ENCODE measurements at places on chromosomes 3 and 15.

DNA sequence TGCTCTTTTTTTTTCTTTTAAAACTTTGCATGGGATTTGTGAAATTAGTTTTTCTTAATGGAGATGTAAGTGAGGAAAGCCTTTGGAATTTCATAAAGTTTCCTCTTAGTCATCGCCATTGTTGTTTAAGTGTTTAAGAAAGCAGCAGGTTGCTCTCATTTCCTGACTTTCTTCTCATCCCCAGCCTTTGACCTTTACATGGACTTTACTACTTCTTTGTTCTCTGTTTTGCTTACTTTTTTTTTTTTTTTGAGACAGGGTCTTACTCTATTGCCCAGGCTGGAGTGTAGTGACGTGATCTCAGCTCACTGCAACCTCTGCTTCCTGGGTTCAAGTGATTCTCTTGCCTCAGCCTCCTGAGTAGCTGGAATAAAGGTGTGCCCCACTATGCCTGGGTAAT lies 38.6 kb downstream of the FBXL2 start:
- DNase-seq = no peak

- no peak for DNase-seq
Observed at GRCh38 chr3:141797819-141798447, 34.7 kb downstream of the GRK7 start.

DNA sequence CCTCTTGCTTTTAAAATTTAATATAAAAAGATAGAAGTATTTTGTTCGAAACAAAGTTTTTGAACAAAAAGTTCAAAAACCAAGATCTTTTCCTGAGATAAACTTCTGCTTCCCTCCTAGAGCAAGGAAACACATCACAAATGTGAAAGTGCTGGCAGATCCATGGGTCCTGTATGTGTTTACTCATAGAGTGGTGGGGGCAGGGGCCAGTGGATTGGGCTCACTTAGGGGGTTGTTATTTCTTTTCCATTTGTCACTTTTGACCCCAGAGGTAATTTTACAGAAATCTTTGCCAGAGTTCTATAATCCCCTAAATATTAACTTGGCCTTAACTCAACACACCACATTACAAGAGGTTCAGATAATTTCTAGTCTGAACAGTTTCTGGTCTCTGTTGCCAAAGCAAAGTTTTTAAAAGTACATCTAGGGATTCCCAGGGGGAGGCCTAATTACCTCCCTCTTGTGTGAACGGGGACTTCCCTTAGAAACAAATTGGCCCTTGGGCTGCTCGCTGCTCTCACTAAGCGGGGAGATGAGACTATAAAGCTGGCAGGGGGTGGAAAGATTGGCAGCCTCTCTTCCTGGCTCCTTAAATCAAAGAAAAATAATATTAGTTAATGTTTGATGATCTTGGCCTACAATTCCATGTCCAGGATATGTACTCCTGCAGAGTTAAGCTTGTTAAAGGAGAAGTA lies 66.8 kb upstream of the PTX3 start:
- no peak for DNase-seq

- DNase-seq = no peak
Observed at GRCh38 chr3:180478695-180479094, 123.3 kb upstream of the TTC14 start.

DNA sequence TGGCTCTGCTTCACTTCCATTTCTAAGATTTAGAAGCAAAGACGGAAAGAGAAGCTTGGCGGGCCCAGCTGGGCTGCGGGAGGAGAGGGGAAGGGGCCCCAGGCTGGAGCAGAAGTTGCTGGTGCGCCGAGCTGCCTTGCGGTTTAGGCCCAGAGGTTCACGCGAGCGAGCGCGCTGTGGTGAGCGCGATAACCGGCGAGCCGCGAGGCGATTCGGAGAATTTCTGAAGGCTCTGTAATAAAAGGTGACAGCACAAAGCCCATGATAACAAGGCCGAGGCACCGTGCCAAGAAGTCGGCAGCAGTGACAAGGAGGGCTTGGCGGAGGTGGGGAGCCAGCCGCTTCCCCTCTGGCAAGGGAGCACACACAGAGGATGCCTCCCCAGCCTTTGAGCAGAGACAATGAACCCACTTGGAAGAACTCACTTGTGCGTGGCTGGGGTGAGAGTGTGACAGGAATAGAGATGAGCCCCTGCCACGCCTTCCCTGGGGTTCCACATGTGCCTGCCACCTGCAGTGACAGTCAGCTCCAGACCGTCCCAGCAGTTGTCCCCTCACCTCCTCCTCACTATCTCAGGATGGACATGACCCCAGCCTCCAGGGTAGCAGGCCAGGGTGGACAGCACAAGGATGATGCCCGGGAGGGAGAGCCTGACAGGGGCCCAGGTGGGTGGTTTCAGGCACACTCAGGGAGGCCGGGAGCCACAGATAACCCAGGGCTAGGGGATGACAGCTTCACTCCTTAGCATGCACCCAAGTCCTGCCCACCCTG lies 315.2 kb downstream of the UACA start:
- DNase-seq = peak; percentile 30

DNA sequence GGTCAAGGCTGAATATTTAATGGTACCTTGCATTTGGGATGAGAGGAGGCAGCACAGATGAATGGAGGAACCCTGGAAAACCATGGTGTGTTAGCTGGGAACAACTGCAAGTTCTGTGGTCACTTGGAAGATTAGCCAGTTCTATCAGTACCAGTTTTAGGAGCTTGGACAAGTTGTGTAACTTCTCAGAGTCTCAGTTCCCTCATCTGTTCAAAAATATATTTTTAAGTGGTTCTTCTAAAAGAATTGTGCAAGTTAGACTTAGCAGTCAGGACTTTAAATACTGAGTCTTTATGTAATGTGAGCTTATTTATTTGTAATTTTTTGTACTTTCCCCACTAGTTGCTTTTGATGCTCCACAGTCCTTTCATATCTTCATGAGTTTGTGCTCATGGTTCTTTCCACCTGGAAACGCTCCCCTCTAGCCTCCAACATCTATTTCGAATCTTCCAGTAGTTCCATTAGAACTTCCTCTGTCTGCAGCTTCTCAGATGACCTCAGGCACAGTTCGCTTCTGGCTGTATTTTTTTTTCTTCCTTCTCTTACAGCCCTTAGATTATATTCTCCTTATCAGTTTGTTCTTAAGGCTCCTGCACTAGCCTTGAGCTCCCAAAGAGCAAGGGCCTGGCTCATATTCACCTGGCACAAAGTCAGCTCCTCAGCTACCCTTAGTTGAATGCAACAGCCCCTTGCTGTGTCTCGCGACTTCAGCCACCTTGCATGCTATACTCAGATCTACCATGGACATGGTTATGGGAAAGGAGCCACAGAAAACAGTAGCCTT lies 27.1 kb downstream of the ITPR1 start:
- no peak for DNase-seq

- no peak for DNase-seq
Observed at GRCh38 chr15:60767134-60767824, 288.3 kb upstream of the ICE2 start.

DNA sequence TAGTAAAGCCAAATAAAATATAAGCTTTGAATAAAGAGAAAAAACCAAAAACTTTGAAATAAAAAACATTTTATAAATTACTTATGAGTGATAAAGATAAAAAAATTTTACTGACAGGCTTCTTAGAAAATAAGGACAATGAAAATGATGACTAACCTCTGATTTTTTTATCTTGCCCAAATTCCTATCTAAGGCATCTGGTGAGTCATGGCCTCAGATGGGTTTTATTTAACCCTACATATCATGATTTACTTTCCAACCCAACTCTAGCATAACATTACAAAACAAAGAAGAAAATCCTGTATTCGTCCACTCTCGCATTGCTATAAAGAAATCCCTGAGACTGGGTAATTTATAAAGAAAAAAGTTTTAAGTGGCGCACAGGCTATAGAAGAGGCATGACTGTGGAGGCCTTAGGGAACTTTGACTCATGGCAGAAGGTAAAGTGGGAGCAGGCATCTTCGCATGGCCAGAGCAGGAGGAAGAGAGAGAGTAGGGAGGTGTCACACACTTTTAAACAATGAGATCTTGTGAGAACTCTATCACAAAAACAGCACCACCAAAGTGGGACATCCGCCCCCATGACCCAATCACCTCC lies 152.1 kb downstream of the NEK10 start:
- no peak for DNase-seq

DNA sequence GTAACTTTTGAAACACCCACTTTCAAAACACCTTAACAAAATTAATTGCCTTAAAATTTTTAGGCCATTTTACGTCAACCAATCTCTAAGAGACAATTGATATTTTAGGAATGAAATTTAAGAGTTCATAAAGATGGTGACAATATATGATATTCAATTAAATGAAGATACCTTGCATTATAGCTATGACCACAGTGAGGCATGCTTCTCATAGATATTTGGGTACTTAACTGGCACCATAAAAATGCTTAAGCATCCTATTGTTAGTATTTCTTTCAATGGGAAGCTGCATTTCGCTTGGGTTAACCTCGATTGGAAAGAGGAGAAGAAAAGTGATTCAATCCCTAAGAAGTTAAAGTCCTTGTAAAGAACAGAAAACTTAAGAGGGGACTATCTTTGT lies 209.0 kb downstream of the GAP43 start:
- DNase-seq = no peak

DNA sequence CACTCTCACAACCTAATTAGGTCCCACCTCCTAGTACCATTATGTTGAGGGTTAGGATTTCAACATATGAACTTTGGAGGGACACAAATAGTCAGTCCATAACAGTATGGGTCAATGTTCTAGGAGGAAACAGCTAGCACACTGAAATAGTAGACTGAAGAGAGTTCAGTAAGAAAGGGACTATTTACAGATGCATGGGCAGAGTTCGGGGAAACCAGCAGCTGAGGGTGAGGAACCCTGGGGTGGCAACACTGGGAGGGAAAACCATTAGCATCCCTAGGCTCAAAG lies 78.0 kb upstream of the PXYLP1 start:
- DNase-seq = no peak

GRCh38 chr15:34217587-34218225 lies 7.1 kb upstream of the EMC4 start:
- no peak for DNase-seq

GRCh38 chr3:81955878-81956277 lies 194.4 kb upstream of the GBE1 start:
- no peak for DNase-seq

DNA sequence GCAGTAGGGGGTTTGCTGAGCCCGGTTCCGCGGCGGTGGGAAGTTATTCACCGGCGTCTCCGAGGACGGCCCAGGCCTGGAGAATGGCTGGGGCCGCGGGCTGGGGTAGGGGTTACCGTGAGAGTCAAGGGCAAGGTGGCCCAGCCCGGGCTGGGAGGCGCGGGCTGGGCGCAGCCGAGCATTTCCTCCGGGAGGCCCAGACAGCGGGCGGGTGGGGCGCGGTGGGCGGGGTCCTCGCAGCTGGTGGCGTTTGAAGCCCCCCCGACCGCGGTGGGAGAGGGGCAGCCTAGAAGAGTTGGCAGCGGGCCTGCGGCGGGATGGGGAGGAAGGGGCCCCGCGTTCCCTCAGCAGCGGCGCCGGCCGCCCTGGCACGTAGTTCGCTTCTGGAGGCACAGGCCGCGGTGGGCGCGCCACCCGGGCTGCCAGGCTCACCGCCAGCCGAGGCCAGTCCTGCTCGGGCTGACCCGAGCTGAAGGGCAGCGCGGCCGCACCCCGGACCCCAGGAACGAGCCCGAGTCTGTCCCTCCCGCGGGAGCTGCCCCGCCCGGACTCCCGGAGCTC lies 960 bp upstream of the KLF13 start:
- no peak for DNase-seq

DNA sequence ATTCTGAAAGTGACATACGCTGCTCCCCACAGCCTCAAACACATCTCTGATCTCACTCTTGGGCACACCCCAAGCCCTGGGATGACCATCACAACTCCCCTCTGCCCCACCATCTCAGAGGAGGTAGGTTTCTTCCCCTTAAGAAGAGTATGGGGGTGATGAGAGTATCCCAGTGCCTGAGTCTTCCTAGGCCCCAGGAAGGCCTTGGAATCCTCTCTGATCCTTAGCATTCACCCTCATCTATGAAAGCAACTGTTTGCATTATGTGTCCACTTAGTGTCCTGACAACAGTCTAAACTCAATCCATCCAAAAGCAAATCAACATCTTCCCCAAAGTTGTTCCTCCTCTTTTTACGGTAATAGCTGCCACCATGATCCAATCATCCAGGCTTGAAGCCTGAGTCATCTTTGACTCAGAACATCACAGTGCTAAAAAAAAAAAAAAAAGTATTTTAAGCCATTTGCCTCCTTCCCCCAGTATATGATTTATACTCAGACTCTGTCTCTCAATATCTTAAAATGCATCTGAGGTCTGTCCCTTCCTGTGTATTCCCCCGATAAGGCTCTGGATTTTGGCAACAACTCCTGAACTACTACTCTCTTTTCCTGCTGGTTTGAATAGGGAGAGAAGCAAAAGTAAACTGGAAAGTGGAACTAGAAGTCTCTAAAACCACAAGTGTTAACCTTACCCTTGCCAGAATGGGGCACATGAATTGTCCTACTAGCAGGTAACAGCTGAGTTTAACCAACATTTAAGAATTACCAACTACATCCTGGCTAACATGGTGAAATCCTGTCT lies 22.5 kb downstream of the POPDC2 start:
- no peak for DNase-seq

DNA sequence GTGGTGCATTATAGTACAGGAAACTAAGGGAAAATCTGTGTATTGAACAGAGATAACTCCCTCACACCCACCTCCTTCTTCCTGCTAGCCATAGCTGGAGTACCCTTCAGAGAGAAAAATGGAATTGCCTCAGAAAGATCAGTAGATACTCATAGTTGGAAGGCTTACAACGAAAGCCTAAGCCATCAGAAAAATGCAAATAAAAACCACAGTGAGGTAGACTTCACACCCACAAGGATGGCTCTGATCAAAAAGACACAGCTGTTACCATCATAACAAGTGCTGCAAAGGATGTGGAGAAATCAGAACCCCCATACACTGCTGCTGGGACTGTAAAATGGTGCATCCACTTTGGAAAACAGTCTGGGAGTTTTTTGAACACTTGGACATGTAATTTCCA lies 7.4 kb upstream of the DLG1 start:
- DNase-seq = no peak

DNA sequence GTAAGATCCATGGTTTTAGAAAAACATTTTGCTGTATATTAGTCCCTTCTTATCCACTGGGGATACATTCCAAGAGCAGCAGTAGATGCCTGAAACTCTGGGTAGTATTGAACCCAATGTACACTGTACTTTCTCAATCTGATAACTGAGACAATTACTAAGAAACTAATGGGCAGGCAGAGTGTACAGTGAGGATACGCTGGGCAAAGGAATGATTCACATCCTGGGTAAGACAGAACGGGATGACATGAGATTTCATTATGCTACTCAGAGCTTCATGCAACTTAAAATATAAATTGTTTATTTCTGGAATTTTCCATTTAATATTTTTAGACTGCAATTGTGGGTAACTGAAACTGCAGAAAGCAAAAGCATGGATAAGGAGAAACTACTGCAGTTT lies 46.2 kb upstream of the TEX55 start:
- DNase-seq = no peak

DNA sequence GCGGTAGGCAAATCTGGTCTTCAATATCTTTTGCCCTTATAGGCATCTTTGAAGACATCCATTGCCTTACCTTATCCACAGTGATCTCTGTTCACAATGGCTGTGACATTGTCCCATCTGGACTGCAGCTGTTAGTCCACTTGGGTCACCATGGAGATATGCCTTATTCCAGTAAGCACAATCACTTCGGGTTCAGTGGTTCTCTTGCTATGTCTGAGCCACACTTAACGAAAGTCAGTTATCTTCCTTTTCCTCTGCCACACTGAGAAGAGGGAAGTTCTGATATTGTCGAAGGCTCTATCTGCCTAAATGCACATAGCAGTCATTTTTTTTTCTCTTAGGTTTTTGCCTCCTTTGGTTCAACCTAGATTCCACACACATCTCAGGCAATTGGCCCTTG lies 119.0 kb upstream of the SATB1 start:
- DNase-seq = no peak
